ENCODE measurements at places on chromosomes 5 and 9.

DNA sequence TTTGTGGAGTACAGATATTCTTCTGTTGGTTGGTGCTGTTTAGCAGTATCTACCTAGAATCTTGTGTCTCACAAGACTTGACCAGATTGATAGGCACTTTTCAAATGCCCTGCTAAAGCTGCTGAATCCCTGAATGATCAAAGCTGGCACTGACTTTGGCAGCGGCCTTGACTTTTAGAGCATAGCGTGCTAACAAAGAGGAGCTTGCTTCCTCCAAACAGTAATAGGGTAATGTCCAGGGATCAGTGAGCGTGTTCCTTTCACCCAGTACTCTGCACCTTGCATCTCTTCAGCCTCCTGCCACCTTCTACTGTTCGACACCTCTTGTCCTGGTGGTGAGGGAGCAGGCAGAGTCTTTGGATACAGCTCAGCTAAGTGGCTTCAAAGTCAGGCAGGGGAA lies 100.8 kb downstream of the IQGAP2 start:
- DNase-seq, result no peak

DNA sequence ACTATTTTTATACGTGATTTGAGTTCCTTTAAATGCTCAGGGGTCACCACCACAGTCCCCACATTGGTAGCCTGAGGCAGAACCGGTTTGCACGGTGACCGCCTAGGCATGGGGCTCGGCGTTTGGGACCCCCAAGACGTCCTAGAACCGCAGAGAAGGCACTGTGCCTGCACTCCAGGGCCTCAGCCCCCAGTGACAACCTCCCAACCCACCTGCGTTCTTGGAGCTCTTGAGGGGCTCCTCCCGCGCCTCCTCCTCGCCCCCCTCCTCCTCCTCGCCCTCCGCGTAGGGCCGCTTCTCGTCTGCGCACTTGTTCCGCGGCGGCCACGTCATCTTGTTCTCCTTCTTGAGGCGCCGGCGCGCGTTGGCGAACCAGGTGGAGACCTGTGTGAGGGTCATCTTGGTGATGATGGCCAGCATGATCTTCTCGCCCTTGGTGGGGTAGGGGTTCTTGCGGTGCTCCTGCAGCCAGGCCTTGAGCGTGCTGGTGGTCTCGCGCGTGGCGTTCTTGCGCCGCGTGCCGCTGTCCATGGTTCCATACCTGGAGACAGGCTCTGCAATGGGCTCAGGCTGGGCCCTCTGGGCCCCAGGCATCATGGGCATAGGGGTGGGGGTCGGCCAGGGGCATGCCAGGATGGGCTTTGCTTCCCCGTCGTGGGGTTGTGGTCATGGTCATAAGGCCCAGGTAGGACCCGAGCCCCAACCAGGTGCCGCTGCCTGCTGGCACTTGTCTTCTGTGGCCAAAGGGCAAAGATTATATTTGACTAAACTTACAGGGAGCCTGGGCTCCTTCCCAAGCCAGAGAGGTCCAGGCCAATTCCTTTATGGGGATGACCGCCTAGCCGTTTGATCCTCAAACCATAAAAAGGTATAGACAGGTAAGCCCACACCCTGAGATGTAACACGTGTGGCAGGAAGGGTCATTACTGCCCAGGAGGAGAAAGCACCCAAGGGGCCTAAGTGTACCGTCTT lies 3.1 kb downstream of the IRX4 start:
- no peak for DNase-seq

- DNase-seq, result no peak
Observed at GRCh38 chr9:109225629-109226028, 58.6 kb upstream of the FRRS1L start.

- no peak for DNase-seq
Observed at GRCh38 chr5:170217831-170218230, 15.0 kb upstream of the C5orf58 start.

GRCh38 chr5:147507480-147508126 lies 2.3 kb downstream of the DPYSL3 start:
- no peak for DNase-seq

DNA sequence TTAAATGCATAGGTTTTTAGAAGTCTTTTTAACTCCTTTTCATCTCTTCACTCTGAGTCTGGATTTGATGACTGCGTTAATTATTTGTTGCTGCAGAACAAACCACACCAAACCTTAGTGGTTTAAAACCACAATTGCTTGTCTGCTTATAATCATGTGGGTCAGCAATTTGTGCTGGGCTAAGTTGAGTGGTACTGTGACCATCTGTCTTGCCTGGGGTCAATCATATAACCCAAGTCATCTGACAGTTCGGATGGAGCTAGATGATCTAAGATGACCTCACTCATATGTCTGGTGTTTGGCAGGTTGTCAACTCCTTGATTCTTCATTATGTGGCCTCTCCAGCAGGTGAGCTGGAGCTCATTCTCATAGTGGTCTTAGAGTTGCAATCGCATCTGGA lies 219.1 kb upstream of the ELAVL2 start:
- DNase-seq, result no peak

DNA sequence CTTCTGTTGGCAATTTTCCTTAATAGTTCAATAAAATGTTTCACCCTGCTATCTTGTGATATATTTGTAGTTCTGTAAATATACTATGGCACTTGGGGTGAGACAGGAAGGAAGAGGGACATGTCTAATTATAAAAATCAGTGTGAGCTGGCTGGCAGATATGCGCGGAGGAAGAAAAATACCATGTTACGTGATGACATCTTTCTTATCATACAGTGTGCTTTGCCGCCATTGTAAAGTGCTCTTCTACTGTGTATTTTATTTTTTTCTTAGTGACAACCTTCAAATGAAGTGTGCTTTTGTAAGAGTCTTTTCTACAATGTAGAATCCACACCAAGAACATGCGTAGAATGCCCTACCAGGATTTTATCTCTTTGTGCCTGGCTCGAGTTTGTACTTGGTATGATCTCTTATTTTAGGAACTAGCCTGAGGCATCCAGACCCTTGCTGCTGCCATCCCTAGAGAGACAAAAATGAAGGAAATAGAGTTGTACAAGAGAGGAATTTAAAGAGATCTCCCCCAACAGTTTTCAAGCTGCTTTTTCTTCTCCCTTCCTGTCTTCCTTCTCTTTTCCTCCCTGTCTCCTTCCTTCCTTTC lies 46.7 kb upstream of the RIOK2 start:
- no peak for DNase-seq

DNA sequence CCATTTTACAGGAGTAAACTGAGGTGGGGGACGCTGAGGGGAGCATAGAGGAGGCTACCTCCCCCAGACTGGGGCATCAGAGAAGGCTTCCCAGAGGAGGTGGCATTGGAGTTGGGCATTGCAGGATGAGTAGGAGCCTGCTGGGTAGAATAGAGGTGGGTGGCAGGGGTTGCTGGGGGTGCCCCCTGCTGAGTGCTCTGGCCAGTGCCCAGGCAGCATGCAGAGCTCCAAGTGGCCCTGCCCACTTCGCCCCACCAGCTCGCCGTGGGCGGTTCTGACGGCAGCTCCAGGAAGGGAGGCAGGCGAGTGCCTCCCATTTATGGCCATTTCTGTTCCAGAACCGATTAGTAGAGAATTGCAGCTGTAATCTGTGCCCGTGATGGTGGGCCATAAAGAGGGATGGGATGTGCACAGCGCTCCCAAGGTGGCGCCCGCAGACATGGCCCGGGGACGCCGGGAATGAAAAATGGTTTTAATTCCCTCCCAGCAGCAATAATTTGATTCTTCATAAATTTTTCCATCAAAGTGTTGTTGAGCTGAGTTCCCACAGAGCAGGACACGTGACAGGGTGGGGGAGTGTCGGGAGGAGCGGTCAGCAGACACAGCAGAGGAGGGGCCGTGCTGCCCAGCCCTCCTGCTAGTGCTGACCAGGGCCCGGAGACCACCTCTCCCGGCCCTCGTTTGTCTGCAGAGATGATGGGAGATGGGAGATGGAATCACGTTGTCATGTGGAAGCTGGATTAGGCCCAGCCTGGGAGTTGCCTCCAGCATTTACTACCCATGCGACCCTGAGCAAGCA lies 75.5 kb downstream of the LMX1B start:
- no peak for DNase-seq

- no peak for DNase-seq
Observed at GRCh38 chr5:97635553-97635952, 452.5 kb upstream of the RIOK2 start.

- no peak for DNase-seq
Observed at GRCh38 chr9:108535526-108535925, 320.3 kb downstream of the ACTL7B start.

GRCh38 chr9:129125478-129125877 lies 14.3 kb downstream of the PTPA start:
- no peak for DNase-seq

DNA sequence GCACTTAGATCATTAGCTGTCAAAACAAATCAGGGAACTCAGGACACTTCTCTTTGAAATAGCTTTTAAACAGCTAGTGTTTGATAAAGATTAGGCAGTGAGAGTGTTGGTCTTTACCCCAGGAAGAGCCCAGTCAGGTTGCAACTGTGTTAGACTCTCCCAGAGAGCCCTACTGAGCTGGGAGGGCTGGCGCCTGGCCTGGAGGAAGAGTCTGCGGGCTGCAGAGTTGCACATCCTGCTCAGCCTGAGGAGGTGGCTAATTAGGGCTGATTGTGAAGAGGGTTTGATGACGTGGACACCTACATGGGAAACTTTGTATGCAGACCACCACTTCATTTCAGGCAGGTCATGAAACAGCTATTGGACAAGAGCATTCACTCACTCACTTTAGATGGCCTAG lies 112.0 kb downstream of the TMEM174 start:
- DNase-seq, result no peak

- no peak for DNase-seq
Observed at GRCh38 chr5:135193213-135194125, 159.4 kb upstream of the PITX1 start.

- DNase-seq, result no peak
Observed at GRCh38 chr9:27421577-27421976, 102.5 kb upstream of the IFNK start.

GRCh38 chr9:13127131-13127530 lies 152.4 kb downstream of the MPDZ start:
- no peak for DNase-seq

GRCh38 chr9:2336055-2336454 lies 285.5 kb upstream of the VLDLR start:
- DNase-seq, result no peak

- DNase-seq, result peak; percentile 46
Observed at GRCh38 chr5:177111720-177112394, 21.7 kb upstream of the NSD1 start.

GRCh38 chr9:18796696-18797270 lies 236.2 kb downstream of the SAXO1 start:
- no peak for DNase-seq

DNA sequence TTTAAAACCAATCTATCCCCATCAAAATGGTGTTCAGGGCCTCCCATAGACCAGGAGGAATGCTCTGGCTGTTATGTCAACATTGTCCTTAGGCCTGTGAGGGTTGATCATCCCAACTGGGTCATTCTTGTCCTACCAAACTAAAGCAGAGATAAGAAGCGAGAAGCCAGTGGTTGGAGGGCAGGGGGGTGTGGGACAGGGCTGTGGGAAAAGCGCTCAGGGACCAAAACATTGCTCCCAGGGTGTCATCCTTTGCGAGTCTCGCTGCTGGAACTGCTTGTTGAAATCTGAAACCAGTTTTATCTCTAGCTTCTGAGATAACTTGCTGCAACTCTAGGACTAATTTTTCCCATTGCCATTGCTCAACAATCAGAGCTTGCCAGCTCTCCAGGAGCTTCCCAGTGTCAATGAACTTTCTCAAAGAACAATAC lies 48.1 kb downstream of the SPATA31C2 start:
- DNase-seq, result no peak

GRCh38 chr9:122346478-122347347 lies 24.1 kb upstream of the PTGS1 start:
- no peak for DNase-seq

DNA sequence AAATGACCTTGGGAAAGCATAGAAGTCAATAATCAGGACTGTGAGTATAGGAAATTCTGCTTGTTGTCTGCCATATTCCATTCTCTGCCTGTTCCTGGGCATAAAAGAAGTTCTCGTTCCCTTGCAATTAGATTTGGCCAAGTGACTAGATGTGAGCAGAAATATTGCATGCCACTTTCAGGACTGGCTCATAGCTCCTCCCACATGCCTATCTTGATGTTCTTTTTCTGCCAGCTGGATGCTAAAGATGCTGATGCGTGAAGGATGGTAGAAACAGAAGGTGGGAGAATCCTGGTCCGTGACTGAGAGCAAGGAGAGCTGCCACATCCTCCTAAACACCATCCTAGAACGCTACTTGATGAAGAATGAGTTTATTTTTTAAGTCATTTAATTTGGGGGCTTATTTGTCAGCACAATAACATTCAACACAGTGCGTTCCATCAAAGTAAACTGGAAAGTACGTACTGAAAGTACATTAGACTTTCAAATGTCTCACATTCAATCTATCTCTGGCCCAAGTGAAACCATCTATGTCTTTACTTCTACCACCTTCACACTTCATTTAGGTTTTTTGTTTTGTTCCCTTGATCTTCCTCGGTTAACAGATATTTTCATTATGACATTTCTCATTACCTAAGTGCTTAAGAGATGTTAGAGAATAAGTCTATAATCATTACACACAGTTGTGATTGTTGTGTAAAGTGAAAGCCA lies 648.5 kb downstream of the RAB3C start:
- no peak for DNase-seq

DNA sequence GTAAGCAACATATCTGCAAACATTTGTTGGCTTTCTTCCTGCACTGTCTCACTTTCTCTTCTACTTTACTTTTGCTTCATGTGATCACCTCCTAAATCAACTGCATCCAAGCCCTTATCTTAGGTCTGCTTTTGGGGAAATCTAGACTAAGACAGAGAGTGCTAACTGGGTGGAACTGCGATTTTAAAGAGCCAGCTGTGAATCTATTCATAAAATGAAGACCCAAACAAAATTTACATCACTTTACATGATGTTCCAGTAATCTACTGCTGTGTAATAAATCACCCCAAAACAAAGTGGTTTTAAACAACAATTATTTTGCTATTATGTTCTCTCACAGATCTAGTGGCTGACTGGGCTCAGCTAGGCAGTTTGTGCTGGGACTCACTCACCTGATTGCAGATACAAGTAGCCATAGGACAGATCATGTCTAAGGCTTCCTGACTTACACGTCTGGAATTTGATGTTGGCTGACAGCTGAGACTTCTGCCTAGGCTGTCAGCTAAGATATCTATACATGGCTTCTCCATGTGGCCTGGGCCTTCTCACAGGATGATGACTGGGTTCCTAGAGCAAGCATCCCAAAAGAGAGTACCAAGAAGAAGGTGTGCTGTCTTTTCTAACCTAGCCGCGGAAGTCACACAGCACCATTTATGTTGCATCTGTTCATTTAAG lies 145.1 kb upstream of the TBCA start:
- no peak for DNase-seq

GRCh38 chr9:126329476-126330275 lies 3.0 kb downstream of the MVB12B start:
- DNase-seq, result no peak

DNA sequence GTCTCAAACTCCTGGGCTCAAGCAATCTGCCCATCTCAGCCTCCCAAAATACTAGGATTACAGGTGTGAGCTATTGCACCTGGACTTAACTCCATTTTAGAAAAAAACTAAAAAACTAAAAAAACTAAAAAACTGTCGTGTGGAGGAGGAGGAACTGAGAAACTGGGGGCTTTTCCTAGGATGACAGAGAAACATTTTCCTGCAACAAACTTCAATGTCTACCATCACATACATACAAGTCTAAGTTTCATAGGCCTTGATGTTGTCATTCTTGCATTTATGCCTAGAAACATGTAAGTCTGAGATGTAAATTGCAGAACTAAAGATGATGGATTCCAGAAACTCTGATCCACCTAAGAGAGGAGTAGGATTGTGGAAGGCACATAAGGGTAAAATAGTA lies 556.8 kb downstream of the RAB3C start:
- no peak for DNase-seq

Measured in stimulated activated CD4-positive, alpha-beta T cell treated with anti-CD3 and anti-CD28 coated beads, TNF-alpha, amount 100 ng/mL, for 1 hour (primary cell).